Stimulated activated CD4-positive, alpha-beta T cell treated with anti-CD3 and anti-CD28 coated beads, Interleukin-1b, Interleukin-23, amount 100 ng/mL, for 1 hour (primary cell): ENCODE measurements at places on chromosomes 16 and 17.

- peak; percentile 62 for DNase-seq
Measured at GRCh38 chr17:39667945-39668924, at the start of gene PNMT. Gene PNMT, plus strand, starts transcription at chr17:39668453. Its CDS starts 23 bp downstream, at chr17:39668476.

DNA sequence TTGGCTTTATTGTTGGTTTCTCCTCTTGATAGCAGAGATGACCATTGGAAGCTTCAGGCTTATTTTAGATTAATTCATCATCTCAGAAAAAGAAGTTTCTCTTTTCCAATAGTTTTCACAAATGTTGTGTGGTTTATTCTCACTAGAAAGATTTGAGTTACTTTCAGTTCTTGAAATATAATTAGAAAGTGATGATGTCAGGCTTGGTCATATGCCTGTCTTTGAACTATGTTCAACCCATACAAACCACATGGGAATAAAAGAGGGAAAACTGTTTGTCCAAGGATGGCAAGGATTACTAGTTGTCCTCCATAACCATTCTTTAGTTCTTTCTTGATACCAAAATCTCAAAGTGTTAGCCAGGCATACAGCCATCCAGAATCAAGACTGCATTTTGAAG, 3.7 kb upstream of the HS3ST2 start:
- DNase-seq = no peak

GRCh38 chr17:77385750-77386501, 245.2 kb downstream of the SEC14L1 start:
- no peak for DNase-seq

DNA sequence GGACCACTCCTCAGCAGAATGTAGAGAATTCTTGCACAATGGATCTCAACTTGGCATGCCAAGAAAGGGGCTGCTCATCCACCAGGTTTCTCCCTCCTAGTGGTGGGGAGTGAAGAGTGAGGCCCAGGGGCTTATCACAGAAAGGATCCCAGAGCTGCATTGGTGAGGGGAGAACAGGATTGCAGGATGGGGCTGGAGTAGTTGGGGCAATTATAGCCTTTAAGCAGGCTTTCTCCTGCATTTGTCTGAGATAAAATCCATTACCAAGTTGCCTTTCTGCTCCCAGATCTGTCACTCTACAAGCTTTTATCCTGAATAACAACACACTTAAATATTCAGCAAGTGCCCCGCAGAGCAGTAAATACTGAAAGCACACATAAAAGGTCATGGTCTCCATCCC, 130.8 kb upstream of the CES5A start:
- DNase-seq = no peak

- DNase-seq = no peak
Measured at GRCh38 chr17:31078290-31078689, 16.5 kb upstream of the NF1 start.

- DNase-seq = no peak
Measured at GRCh38 chr16:3266873-3267537, 10.6 kb upstream of the MEFV start.

- no peak for DNase-seq
Measured at GRCh38 chr16:9929836-9930235, 252.4 kb downstream of the GRIN2A start.

- no peak for DNase-seq
Measured at GRCh38 chr16:9275377-9275776, 183.9 kb downstream of the HAPSTR1 start.

DNA sequence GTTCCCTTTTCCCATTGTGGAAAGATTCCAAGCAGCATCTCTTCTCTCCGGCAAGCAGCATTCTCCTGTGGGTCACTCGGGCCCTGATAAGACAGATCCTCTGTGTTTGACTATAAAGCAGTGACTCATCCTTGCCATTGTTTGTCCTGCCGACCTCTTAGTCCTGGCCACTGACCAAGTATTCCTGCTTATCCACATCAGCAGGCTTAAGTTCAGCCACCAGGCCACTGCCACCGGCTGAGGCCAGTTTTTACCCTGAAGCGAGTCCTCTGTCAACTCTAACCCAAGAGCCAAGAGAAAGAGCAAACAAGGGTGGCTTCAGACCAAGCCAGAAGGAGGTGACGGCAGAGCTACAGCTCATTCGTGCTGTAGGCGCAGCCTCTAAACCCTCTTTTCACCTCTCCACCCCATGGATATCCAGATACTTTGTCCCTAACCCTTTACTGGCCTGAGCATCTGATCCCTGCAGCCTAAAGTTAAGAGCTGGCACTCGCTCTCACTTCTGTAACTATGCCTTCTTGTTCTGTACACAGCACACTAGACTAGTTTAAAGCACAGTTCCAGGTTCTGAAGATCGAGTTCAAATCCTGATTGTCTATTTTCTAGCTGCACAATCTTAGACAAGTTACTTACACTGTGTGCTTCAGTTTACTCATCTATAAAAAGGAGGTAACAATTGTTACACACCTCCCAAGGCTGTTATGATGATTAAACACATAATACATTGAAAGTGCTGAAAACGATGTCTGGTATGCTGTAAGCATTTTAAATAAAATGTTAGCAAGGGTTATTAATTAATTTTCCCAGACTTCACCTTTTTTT, 31.0 kb downstream of the SOX9 start:
- DNase-seq = no peak

DNA sequence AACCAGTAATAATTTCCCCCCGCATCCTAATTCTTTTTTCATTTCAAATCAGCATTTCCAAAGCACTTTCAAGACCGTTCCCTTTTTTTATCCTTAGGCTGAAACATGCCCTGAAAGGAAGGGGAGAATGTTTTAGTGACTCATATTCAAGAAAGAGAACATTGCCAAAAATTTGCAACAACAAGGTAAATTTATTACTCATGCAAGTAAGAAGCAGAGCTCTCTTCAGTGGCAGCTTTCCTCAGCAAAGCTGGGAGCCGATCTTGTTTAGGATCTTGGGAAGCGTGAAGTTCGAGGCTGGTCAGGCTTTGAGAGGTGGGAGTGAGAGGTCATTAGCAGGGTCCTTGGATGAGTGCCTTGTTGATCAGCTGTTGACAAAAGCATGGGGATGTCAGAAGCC, 129.5 kb downstream of the PRKCA start:
- DNase-seq = no peak

- DNase-seq = no peak
Measured at GRCh38 chr16:86418981-86419380, 91.3 kb upstream of the FOXF1 start.

- DNase-seq = no peak
Measured at GRCh38 chr16:12582696-12583095, 221.0 kb downstream of the CPPED1 start.

GRCh38 chr17:79473876-79474440, 136.9 kb downstream of the RBFOX3 start:
- DNase-seq = no peak

DNA sequence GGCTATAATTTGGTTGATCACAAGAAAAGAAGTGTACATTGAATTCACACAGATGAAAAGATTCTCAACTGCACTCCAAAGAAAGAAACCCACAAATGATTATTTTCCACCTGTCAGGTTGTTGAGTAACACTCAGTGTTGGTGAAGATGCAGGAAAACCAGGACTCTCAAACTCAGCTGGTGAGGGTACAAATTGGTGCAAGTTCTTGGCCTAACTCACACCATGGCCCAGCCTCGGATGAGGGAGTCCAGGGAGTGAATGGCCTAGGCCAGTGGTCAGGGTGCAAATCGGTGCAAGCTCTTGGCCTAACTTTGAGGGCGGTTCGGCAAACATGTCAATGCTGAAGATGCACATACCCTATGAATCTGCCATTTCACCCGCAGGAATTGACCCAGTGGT, 8.6 kb downstream of the SCNN1B start:
- DNase-seq = no peak

- no peak for DNase-seq
Measured at GRCh38 chr17:45650561-45650960, 133.6 kb upstream of the CRHR1 start.

DNA sequence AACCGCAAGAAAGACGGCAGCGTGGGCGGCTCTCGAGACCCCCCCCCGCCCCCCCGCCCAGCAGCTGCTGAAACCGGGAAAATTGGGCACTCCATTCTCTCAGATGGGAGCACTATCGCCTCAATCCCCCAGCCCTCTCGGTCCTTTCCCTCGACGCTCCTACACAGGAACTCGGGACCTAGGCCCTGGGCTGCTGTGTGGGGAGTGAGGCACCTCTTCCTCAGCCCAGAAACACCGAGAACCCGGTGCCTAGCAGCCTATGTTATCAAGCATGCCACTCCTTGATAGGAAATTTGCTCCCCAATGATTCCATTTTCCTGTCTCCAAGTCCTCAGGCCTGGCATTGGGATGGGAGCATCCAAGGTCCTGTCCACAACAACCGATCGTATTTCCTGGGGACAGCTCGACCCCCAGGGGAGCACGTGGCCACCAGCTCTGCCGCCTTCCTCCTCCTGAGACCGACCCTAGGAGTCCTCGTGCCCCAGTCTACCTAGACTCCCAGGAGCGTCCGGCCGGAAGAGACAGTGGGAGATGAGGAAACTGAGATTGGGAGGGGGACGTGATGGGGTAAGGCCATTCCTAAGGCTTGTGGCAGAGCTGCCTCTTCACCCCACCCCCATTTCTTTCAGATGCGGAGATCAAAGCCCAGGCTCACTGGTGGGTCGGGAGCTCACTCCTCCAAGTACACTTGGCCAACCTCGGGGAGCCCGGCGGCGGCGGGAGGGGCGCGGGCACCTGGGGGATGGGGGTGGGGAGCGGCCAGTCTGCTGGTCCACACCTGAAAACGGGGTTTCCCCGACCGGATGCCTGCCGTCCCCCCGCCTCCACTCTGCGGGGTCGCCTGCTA, 17.5 kb upstream of the CBX8 start:
- no peak for DNase-seq

- DNase-seq = no peak
Measured at GRCh38 chr17:36459601-36460000, 26.9 kb upstream of the ZNHIT3 start.

GRCh38 chr17:51629232-51629631, 368.9 kb downstream of the UTP18 start:
- DNase-seq = no peak

DNA sequence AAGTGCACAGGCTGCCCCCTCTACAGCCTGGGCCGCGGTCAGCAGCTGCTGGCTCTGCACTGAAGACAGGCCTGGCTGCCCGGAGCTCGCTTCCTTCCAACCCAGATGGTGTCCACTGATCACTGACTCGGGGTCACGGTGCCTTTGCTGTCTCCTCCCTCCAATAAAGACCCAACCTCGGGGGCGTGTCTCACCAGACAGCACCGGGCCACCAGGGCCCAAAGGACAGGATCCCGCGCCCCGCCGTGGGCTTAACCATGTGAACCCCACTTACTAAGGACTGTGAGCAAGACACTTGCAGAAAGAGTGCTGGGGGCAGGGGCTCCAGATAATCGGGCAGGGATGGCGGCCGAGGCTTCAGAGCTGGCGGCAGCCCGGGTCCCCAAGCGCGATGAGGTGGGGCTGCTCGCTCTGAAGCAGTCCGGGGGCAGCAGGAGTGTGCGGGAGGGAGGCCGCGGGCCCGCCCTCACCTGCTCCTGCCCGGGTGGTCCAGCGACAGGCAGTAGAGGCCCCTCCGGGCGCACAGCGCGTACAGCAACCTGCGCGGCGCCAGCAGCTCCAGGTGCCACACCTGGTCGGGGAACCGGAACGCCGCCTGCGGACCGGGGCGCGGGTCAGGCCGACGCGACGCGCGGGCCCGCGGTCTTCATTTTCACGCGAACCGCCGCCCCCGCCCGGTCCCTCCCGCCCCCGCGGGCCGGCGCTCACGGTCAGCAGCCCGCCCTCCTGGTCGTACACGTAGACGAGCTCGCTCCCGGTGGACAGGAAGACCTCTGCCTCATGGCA, 502 bp downstream of the FAAP100 start:
- DNase-seq = no peak

GRCh38 chr16:3036726-3037315, at the start of gene BICDL2:
Gene BICDL2, minus strand, starts transcription at chr16:3036944. Its CDS starts 1,448 bp downstream, at chr16:3035496.
- DNase-seq = no peak

GRCh38 chr17:49821916-49822315, 26.0 kb downstream of the TAC4 start:
- DNase-seq = no peak

- DNase-seq = no peak
Measured at GRCh38 chr17:78608804-78609186, 31.6 kb upstream of the DNAH17 start.

- DNase-seq = no peak
Measured at GRCh38 chr16:46727184-46727583, 21.0 kb downstream of the MYLK3 start.

DNA sequence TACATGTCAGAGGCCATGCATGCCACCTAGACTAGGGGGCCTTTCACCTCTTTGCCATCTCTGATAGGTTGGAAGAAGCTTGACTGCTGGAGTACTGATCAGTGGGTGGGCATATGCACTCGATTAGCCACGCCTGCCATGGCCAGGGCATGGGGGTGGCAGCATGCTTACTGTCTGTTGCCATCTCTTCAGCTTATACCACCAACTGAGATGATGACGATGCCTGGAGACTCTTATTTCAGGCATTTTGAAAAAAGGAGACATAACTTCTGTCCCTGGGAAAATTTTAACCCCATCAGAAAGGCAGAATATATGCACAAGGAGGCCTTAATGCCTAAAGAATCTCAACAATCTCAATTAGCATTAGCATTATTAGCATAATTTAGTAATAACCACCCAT, 60.8 kb downstream of the MSI2 start:
- DNase-seq = no peak

DNA sequence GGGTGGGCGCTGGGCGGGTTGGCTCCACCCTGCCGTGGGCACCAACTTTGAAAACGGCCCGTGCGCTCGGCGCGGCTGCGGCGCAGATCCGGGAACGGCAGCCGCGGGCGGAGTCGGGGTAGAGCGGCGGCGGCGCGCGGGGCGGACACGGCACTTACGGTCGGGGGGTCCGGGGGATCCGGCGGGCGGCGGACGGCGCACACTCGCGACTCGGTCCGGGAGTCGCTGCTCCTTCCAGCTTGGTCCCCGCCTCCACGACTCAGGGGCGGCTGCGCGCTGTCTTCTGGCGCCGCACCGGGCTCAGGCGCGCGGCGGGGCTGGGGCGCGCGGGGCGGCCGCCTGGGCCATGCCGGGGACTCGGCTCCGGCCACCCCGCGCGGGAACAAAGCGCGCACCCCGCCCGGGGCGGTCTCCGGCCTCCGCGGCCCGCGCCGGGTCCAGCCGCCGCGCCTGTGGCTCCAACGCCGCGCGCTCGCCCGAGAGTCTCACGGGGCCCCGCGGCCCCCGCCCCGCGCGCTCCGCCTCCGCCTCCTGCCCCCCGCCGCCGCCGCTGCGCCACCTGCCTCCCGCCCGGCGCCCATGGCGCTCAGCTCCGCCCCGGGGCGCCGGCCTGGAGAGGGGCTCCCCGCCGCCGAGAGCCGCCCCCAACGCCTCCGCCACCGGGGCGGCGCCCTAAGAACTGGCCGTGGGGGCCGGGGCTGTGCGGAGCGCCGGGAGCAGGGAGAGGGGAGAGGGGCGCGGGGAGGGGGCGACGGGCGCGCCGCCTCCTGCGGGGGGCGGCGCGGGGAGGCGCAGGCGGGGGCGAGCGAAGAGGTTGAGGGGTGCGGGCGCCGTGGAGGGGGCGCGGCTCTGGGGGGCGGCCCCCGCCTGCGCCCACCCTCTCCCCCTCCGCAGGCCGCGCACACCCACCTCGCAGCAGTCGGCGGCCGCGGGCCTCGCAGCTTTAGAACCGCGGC, 35.9 kb downstream of the CBFA2T3 start:
- DNase-seq = no peak
